ENCODE measurements at places on chromosomes 5 and 9. TPM values are rescaled to one million over a fixed set of nuclear protein-coding genes. Genes with fewer than 3 reads are reported as not detected.

CATSPER3 gene
- 0.24 TPM for total RNA-seq

GRCh38 chr5:179321206-179321987, 23.9 kb downstream of the ADAMTS2 start:
- no peak for DNase-seq

- no peak for DNase-seq
Observed at GRCh38 chr5:168585119-168585856, 6.1 kb upstream of the PANK3 start.

DBH gene
- not detected for total RNA-seq

All from HFFc6 (cell line).